Vagina (tissue), 2 donors: ENCODE measurements at places on chromosomes 13 and 19.

- no peak for DNase-seq
Measured at GRCh38 chr19:2372076-2372612, 12.1 kb downstream of the TMPRSS9 start.

- no peak for DNase-seq
Measured at GRCh38 chr13:98504029-98504351, 72.9 kb downstream of the STK24 start.

- DNase-seq: no peak
Measured at GRCh38 chr13:33008946-33009722, 7.1 kb upstream of the KL start.

- no peak for DNase-seq
Measured at GRCh38 chr19:35040826-35041547, 534 bp upstream of the HPN start.

- DNase-seq: no peak
Measured at GRCh38 chr13:113063091-113063491, 42.5 kb upstream of the F7 start.

- DNase-seq: no peak
Measured at GRCh38 chr19:46579361-46579879, 21.7 kb upstream of the CALM3 start.

DNA sequence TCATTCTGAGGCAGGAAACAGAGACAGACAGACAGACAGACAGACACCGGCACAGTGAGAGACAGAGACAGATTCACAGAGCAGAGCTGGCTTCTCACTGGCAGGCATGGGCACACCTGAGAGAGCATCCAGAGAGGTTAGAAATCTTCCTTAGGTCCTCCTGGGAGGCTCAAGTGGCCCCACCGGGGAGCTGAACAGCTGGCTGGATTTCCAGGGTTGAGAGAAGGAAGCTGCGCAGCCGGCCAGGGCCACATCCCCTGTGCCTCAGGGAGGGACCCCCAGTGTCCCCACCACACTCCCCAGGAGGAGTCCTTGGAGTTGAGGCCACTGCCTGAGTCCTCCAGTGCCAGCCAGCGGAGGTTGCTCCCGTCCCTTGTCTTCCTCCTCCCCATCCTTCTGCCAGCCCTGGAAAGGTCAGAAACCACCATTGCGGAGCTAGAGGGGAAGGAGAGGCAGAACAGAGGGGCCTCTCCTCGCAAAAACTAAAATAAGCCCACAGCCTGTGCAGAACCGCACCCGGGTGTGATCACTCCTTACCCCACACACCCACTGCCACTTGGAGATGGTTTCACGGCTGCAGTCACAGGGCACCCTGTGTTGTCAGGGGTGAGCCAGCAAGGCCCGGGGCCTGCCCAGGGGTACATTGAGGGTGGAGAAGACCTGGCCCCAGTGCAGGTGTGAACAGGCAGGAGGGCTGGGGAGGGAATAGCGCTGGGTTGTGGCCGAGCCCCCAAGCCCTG, 4.2 kb downstream of the FFAR3 start:
- DNase-seq: peak; percentile 70

- DNase-seq: no peak
Measured at GRCh38 chr19:39671739-39672363, 16.1 kb downstream of the LGALS16 start.

- DNase-seq: no peak
Measured at GRCh38 chr19:45962021-45962420, 11.6 kb downstream of the NOVA2 start.

GRCh38 chr13:23899555-23899954, 2.3 kb upstream of the C1QTNF9B start:
- no peak for DNase-seq

- DNase-seq: no peak
Measured at GRCh38 chr13:41691274-41691673, 233.9 kb downstream of the RGCC start.

GRCh38 chr19:47280183-47280797, 5.6 kb downstream of the INAFM1 start:
- no peak for DNase-seq

- no peak for DNase-seq
Measured at GRCh38 chr13:54953786-54954185, 1925.2 kb downstream of the OLFM4 start.

- DNase-seq: no peak
Measured at GRCh38 chr13:102132777-102133295, 269.0 kb downstream of the FGF14 start.

DNA sequence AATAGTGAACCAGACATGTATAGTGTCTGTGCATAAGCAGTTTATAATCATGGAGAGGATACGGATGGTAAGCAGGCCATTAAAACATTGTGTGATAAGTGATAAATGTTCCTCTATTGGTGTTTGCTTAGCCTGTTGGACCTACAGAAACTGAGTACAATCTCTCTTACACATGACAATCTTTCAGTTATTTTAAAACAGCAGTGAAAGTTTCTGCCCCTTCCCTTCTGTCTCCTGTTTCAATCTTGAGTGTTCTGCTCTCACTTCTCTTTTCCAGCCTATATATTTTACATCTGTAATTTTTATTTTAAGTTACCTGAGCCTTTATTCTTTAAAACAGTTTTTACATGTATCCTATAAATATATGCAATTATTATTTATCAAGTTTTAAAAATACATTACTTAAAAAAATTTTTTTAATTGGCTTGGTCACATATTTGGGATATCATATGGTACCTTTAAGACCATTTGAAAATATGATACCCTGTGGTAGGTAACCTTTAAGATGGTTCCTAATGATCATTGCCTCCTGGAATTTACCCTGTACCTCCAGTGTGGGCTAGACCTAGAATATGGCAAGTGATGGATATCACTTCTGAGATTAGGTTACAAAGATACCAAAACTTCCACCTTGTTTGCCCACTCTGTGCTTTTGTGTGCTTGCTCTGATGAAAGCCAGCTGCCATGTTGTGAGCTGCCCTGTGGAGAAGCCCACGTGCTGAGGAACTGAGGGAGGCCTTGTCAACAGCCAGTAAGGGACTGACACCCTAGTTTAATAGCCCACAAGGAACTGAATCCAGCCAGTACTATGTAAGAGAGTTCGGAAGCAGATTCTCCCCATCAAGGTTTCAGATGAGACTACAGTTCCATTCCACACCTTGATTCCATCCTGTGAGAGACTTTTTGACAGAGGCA, 99.3 kb downstream of the DHRS12 start:
- DNase-seq: no peak

DNA sequence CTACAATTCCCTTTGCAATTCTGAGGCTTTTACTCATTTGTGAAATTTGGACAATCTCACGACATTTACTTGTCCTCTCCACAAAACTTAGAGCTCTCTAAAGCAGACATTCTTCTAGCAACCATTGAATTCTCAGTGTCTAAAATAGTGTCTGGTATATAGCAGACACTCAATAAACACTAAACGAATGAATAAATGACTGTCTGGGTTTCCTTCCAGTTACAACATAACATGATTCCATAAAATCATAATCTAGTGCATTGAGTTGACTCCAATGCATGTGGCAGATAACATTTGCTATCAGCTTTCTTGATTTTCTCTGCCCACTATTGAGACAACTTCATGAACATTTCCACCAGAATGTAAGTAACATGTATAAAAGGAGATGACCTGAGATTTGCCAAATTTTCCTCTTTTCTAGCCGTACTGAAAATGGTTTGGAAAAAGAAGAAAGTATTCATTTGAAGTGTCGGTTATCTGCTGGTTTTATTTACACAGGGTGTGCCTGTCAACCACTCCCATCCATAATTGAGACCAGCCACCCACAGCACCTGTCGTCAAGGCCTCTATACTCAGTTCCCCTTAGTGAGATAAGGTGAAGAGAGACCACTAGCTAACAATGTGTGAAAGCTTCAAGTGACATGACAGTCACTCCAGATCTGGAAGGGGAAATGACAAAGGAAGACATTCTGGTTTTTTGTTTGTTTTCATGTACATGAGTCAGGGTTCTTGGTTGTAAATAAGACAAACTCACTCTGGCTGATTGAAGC, 4.8 kb upstream of the SERP2 start:
- no peak for DNase-seq

- DNase-seq: no peak
Measured at GRCh38 chr19:41783612-41784011, 12.8 kb upstream of the CEACAM3 start.

DNA sequence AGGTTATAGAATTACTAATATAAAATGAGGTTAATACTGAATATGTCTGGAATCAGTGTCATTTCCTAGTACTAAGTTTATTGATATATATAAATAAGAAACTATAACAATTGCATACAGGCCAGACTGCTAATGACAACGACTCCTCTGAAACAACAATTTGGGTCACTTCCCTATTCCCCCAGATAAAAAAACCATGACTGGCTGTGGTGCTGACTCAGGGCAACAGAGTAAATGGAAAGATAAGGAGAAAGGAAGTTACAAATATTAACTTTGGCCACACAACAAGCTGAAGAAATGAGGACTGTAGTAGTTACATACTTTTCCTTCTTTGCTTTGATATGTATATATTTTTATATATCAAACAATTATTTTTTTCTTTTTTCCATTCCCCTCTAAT, 263.7 kb upstream of the PCDH9 start:
- DNase-seq: no peak

GRCh38 chr19:33390101-33390907, 16.8 kb downstream of the CEBPG start:
- DNase-seq: no peak

DNA sequence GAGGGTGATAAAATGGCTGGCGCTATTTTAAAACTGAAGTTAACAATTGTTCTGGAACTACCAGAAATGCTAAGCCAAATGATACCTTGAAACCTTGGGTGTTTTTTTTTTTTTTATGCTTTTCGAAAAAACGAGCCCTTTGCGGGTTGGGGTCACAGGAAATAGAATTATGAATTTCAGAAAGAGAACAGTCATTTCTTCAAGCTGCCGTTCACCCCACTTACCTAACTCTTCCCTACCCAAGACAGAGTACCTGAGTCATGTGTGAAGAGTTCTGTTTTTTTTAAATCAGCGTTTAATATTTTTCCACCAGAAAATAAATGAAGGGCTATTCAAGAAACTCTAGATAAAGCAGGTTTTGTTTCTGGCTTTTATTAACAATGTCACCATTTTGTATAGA, 35.3 kb downstream of the KLF2 start:
- no peak for DNase-seq

DNA sequence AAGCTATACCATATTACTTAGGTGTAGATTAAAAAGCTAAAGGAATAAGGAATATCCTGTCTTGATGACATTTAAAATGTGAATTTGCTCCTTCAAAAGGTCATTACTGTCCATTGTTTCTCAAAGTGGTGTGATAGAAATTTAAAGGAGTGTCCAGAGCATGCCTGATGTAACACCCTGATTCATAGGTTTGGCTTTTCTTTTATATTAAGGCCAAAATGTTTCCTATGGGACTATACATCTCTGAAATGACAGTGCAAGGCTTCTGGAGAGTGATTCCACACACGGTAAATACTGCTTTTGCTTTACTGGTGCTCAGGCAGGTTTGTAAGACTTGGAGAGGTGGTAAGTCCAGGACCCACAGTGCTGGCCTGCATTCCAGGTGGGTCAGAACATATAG, 289.9 kb downstream of the RFC3 start:
- DNase-seq: no peak

GRCh38 chr13:87080100-87080779, 590.9 kb upstream of the SLITRK5 start:
- DNase-seq: no peak

DNA sequence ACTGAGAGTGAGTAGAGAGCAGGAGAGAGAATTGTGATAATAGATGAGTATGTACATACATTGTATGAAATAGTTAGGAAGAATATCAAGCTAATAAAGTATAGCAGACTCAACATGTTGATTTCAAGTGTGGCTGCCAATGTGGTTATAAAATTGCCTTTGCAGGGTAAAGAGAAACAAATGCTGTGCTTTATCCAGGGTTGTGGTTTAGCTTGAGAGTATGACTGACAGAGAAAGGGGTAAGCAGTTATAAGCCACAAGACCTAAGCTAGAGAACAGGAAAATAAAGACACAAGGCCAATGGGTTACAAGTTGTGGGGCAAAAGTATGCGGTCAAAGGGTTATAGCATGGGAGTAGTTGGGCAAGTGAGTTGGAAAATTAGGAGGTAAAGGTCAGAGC, 1217.5 kb downstream of the DIAPH3 start:
- DNase-seq: no peak

GRCh38 chr13:79530270-79530669, 49.3 kb downstream of the NDFIP2 start:
- no peak for DNase-seq

- no peak for DNase-seq
Measured at GRCh38 chr13:45717349-45717748, 15.2 kb downstream of the CBY2 start.

DNA sequence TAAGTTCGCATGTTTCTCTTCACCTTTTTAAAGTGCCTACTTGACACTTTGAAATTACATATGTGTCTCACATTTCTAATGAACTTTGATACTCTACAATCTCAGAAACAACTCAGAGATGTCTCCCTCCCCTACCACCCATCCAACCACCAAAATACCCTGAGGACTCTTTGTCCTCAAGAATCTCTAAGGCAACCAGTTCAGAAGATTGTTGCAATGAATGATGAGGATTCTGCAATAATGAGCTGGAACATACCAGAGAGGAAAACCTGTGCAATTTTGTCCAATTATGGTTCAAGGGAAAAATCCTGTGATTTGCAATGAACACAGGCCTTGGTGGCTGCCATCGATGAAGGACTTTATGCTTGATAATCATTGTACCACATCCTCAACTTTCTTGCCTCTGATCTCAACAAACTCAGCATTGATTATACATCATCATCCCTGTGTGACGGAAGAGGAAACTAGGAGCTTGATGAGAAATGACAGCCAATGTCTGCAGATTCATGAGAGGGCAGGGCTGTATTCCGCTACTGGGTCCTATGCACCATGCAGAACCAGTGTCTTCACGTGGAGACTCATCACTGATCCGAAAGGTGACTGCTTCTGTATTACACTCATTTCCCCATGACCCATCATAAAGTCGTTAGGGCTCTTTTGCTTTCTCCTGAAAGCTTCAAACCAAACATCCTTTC, 1.1 kb downstream of the FPR1 start:
- no peak for DNase-seq

GRCh38 chr13:102793611-102794355, 5.0 kb downstream of the POGLUT2 start:
- no peak for DNase-seq

- no peak for DNase-seq
Measured at GRCh38 chr13:36175621-36176020, 38.7 kb downstream of the SOHLH2 start.

- no peak for DNase-seq
Measured at GRCh38 chr19:7004313-7004931, 16.8 kb downstream of the MBD3L2B start.
